ENCODE measurements at places on chromosomes 5 and 9.

- DNase-seq = no peak
Measured at GRCh38 chr9:69519470-69520240, 152.5 kb downstream of the APBA1 start.

GRCh38 chr5:170501931-170502330, 1.9 kb upstream of the KCNIP1 start:
- no peak for DNase-seq

DNA sequence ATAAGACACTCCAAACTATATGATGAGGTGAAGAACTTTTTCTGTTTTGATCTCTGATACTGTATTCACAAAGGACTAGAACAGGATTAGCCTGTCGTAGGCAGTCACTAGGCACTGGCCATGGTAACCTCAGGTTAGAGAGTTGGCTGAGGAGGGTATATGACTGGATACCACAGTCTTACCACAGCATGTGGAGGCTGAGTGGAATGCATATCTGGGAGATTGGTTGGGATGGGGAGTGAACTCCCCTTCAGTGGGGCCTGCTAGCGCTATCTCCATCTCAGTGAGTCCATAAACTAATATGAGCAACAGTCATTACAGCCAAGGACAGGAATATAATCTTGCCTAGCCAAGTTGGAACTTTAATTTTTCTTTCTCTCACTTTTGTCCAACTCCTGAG, 339.1 kb downstream of the SPATA31D1 start:
- no peak for DNase-seq

DNA sequence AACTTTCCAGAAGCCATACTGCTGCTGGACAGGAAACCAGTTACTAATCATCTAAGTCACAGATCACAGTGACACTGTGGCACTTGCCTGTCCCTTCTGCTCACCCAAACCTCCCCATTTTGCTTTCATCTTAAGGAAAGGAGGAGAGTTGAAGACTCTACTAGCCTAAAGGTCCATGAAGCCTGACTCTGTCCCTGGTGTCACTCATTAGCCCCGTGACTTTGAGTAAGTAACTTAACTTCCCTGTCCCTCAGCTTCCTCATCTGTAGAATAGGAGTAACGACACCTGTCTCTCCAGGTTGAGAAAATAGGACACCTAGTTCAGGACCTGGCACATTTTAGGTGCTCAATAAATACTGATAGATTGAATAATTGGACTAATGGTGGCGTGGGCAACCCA, 536 bp upstream of the SLC6A7 start:
- DNase-seq = no peak

DNA sequence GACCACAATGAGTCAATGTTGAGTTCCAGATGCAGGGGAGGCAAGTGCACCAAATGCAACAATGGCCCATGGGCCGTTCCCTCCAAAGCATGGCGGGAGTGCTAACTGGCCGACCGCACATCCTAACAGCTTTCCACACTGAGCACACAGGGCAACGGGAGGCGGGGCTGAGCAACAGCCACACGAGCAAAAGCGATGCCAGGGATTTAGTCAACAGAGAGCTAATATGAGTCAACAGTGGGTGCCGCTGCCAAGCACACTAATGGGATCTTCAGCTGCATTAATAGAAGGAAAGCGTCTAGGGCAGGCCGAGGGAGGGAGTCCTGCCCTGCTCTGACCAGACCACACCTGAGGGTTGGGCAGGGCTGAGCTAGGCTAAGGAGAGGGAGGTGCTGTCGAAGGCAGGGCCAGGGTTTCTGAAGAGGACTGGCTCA, 4.6 kb downstream of the EPB41L4B start:
- no peak for DNase-seq

DNA sequence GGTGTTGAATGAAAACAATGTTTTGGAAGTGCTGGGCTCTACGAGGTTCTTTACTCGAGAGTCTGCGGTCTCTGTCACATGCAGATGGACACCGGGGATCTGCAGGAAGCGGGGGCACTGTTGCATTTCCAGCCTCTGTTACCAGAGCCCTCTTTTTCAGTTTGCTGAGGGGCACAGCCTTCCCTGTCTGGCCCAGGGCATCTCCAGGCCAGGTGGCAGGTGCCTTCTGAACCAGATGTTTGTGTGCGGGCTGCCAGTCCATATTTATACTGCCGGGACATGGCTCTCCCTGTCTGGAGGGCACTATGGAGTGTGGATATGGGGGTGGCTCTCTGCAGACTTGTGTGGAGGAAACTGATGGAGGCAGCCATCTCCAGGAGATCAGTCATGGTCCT, 18.7 kb upstream of the POMT1 start:
- DNase-seq = no peak

DNA sequence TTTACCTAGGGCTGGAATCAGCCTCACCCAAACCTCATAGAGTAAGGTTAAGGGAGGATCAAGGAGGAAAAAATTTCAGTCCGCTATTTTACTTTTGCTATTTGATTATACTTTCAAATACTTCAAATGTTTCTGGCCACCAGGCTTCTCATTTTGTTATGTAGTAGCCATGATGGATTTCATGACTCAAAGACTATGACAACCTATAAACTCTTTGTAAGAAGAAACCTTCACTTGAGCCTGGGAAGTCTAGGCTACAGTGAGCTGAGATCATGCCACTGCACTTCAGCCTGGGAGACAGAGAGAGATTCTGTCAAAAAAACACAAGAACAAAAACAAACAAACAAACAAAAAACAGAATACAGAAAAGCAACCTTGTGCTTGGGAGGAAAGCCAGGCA, 293.6 kb upstream of the TNC start:
- DNase-seq = no peak

DNA sequence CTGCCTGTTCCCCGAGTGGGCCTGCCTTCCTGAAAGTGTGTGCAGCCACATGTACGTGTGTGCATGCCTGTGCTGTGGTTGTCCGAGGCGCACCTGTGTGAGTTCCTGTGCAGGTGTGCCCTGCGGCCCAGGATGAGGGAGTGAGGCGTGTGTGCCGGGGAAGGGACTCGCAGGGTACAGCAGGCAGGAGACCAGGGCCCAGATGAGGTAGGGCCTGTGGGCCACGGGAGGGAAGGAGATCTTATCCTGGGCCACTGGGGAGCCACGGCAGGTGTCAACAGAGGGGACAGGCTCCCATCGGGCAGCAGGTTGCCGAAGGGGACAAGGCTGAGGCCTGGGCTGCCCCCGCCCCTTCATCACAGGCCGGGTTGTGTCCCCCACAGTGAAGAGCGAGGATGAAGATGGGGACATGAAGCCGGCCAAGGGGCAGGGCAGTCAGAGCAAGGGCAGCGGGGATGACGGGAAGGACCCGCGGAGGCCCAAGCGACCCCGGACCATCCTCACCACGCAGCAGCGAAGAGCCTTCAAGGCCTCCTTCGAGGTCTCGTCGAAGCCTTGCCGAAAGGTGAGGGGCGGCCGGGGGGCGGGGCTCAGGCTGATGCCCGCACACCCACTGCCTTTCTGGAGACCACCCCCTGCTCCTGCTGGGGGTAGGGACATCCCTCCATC, 79.2 kb downstream of the LMX1B start:
- no peak for DNase-seq

DNA sequence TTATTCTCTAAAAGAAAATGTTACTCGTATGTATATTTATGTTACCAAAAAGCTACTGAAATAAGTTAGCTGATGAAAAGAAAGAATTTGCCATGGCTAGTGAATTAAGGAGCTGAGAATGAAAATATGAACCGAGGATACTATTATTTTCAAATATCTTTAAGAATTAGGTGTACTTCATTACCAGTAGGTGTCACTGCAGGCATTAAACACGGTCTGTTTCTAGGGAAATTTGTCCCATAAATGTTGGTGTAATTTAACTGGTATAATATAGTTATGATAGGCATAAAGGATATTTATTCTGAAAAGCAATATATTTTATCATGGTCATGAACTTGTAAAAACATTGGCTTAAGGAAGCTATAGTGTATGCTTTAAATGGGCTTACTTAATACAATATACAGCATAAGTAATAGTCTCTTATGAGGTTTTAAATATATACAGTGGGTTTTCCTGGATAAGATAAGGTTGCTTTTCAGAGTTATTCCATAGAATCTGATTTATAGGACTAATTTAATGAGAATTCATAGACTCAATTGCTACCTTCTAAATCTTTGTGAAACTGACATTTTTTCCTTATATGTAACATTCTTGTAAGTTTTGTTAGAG, 72.4 kb upstream of the MPDZ start:
- no peak for DNase-seq

GRCh38 chr9:34961574-34962490, 3.7 kb downstream of the PHF24 start:
- DNase-seq = no peak

- no peak for DNase-seq
Measured at GRCh38 chr9:84387821-84388220, 47.3 kb upstream of the SLC28A3 start.

- no peak for DNase-seq
Measured at GRCh38 chr5:36359267-36359666, 57.6 kb upstream of the RANBP3L start.
